Activated naive CD4-positive, alpha-beta T cell treated with anti-CD3 and anti-CD28 coated beads, Interleukin-2, amount 10 ng/mL, durations not matched to agents 7 days and 5 days (primary cell): ENCODE measurements at places on chromosomes 3 and 15.

DNA sequence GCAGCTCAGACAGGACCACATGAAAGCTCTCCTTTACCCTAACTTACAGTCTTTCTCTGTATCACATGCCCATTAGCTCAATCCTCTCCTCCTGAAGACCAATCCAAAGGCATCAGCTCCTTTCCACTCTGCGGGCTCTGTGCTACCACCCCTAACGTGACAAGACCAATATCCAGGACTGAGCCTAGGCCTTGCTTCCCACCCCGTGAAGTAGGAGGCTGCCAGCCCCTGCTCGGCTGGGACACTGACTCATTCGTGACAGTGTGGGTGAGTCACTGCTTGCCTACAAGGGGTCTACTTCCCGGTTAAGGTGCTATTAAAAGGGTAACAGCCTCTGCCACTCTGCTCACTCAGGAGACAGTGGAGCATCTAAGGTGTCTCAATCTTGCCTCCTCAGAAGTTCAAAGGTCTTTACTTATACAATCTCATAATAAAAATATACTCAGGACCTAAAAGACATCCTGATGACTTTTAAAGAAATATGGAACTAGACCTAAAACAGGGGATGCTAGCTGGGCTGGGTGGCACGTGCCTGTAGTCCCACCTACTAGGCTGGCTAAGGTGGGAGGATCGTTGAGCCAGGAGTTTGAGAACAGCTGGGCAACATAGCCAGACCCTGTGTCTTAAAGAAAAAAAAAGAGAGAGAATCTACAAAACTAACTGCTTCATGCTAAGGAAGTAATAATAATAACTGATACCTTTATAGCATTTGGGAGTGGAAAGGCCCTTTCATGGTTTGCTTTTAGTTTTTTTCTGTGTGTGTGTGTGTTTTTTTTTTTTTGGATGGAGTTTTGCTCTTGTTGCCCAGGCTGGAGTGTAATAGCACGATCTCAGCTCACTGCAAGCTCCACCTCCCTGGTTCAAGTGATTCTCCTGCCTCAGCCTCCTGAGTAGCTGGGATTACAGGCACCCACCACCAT is 55.0 kb downstream of the TMEM44 start:
- H3K4me1 ChIP-seq: no peaks in the 10 kb centered on the region
- no peaks in the 10 kb centered on the region for H3K36me3 ChIP-seq
- H3K27me3 ChIP-seq: peaks cover 25% of the 10 kb centered on the region
- H3K27ac ChIP-seq: no peak overlapping the region
- no peak for DNase-seq
- H3K4me3 ChIP-seq: no peak overlapping the region

DNA sequence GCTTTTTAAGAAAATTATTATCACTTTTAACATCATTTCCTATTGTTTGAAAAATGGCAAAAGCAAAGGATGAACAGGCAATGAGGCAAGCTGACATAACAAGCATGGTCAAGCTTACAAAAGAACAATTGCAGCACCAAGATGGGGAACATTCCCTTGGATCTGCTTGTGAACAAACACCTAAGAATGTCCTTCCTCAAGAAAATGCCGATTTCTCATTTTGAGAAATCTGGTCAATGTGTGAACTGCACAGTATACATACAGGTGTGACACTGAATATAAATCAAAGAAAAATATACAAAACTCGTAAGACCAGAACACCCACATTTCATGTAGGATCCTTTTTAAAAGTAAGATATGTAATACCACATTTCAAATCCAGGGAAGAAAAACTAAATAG is 58.9 kb downstream of the LRRFIP2 start:
- no peak overlapping the region for H3K27ac ChIP-seq
- no peak for DNase-seq
- peaks cover 1% of the 10 kb centered on the region for H3K36me3 ChIP-seq
- H3K27me3 ChIP-seq: no peaks in the 10 kb centered on the region

DNA sequence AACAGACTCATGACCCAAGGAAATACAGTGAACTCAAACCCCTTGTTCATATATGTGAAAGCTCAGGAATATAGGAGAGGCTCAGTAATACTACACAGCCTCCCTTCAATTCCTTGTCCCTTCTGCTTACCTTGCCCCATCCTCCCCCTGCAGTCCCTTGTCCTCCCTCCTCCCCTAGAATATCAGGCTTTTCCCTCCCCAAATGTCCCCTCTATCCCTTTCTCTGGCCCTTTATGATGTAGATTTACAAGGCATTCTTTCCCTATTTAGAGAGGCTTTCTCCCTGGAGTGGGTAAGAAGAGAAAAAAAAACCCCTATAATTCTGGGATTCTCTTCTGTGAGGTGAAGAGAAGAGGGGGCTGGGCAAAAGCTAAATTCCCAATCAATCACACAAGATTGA is 64.9 kb upstream of the KBTBD8 start:
- no peaks in the 10 kb centered on the region for H3K36me3 ChIP-seq
- no peak overlapping the region for H3K4me3 ChIP-seq
- DNase-seq: no peak
- H3K4me1 ChIP-seq: no peaks in the 10 kb centered on the region
- H3K27me3 ChIP-seq: peaks cover 1% of the 10 kb centered on the region

DNA sequence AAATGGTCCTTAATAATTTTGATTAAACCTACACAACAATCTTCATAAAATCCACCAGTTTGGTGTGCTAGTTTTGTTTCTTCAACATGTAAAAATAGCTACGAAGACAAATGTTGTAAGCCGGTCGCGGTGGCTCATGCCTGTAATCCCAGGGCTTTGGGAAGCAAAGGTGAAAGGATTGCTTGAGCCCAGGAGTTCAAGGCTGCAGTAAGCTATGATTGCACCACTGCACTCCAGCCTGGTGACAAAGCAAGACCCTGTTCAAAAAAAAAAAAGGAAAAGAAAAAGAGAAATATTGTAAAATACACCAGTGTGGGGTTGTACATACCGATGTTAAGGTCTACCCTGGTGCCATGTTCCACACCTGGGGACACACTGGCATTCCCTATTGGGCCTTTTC is 75.1 kb downstream of the LDHAL6B start:
- H3K4me1 ChIP-seq: peaks cover 15% of the 10 kb centered on the region
- H3K4me3 ChIP-seq: no peak overlapping the region
- peaks cover 40% of the 10 kb centered on the region for H3K27me3 ChIP-seq
- H3K27ac ChIP-seq: no peak overlapping the region

DNA sequence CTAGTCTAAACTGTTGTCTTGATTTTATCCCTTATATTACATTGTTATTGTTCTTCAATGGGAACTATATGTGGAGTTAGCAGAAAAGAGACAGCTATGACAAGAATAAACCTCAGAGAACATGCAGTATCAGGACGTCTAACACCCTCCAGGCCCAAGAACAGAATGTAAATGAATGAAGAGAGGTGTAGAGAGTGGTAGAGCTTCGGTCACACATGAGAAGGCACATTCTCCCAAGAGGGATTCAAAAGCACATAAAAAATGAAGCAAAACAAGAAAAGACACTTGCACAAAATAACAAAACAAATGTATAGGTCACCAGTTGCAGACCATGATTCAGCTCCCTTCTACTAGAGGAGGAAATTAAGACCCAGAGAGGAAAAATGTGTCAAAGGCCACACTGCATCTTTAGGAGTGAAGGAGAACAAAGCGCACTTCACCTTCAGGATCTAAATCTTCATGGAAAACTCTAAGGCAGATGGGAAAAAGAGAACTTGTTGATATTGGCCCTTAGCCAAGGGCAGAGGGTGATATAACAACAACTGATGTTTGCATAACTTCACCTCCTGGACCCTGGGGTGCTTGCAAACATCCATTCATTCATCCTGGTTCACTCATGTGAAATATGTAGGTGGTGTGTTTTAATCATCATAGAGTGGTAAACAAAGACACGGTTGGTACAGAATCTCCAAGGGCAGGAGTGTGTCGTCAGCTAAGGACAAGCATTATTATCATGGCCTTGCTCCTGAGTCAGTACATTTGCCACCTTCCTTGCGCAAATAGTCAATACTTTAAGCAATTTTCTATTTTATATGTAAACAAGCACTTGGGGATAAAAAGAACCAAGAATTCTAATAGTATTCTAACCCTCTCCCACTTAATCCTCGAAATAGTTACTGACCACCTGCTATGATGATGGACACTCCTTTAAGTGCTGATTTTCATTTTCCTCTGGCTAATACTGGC is 8.8 kb downstream of the NEK10 start:
- no peak overlapping the region for H3K27ac ChIP-seq
- H3K4me3 ChIP-seq: no peak overlapping the region
- peaks cover 34% of the 10 kb centered on the region for H3K4me1 ChIP-seq
- no peak for DNase-seq
- H3K27me3 ChIP-seq: peaks cover 6% of the 10 kb centered on the region
- H3K36me3 ChIP-seq: peaks cover 2% of the 10 kb centered on the region

DNA sequence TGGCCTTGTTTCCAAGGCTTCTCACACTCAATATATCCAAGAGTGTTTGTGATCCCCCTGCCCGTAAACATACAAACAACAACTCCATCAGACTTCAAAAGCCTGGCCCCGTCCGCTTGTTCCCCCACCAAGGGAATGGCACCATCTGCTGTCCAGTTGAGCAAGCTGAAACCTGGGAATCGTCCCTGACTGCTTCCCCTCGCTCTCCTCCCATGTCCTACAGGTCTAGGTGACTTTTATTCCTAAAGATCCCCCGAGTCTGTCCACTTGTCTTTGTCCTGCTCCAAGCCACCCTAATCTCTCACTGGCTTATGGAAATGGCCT is 27.9 kb upstream of the FAM174B start:
- no peak overlapping the region for H3K4me3 ChIP-seq
- no peak for DNase-seq
- peaks cover 17% of the 10 kb centered on the region for H3K27me3 ChIP-seq
- no peak overlapping the region for H3K27ac ChIP-seq

GRCh38 chr3:143443851-143444331 is 324.3 kb downstream of the CHST2 start:
- no peaks in the 10 kb centered on the region for H3K27me3 ChIP-seq
- peaks cover 4% of the 10 kb centered on the region for H3K36me3 ChIP-seq
- H3K4me1 ChIP-seq: peaks cover 24% of the 10 kb centered on the region
- H3K4me3 ChIP-seq: no peak overlapping the region
- peak overlapping the region; percentile 25 for H3K27ac ChIP-seq
- peak; percentile 37 for DNase-seq

DNA sequence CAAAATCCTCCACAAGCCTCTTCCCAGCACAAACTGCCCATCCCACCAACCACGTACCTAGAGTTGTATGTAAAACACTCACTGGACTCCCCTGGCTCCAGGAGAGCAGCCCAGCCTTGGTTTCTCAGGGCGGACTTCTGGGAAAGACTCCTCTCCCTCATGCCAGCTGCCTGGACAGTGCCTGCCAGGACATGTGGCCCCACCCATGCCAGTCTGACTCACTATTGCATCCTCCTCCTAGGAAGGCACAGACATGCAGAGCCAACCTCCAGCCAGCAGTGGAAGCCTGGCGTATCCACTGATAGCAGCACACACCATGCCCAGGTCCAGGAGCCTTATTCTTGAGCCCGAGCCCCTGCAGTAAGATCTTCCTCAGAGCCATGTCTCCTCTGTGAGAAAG is 8.6 kb downstream of the PKM start:
- H3K27ac ChIP-seq: peak overlapping the region; percentile 60
- no peak overlapping the region for H3K4me3 ChIP-seq
- peaks cover 80% of the 10 kb centered on the region for H3K36me3 ChIP-seq
- H3K4me1 ChIP-seq: peaks cover 65% of the 10 kb centered on the region

DNA sequence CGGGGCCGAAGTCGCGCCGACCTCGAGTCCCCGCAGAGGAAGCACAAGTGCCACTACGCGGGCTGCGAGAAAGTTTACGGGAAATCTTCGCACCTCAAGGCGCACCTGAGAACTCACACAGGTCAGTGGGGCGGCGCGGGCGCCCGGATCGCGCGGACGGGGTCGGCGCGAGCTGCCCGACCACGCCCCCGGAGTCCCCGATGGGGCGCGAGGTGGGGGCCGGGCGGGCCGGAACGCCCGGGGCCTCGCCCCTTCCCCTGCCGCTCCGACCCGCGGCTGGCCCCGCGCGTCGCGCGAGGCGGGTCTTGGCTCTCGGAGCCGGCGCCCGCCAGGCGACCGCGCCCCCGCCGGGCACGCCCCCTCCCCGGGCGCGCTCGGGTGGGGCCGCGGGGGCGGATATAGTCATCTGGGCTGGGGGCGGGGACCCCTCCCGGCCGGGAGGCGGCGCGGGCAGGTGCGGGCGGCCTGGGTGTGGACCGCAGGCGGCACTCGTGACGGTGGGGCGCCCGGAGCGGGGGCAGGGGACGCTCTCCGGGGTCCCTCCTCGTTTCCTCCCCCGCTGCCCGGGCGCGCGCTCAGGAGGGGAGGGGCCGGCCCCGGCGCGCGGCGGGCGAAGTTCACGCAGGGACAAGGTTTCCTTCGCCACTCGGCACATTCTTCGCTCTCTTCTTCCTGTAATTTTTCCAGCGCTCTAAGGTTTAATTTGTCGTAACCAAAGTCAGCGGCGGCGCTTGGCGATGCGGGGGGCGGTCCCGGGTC is 1.2 kb downstream of the KLF13 start:
- H3K36me3 ChIP-seq: peaks cover 54% of the 10 kb centered on the region
- peak overlapping the region; percentile 89 for H3K4me3 ChIP-seq
- H3K27ac ChIP-seq: peak overlapping the region; percentile 93
- peaks cover 64% of the 10 kb centered on the region for H3K4me1 ChIP-seq
- no peaks in the 10 kb centered on the region for H3K27me3 ChIP-seq

- H3K4me3 ChIP-seq: peak within 1 kb of the TSS; percentile 55
- no peak within 1 kb of the TSS for H3K27ac ChIP-seq
- peak; percentile 44 for DNase-seq
- peaks cover 5% of the 10 kb centered on the region for H3K4me1 ChIP-seq
Measured at GRCh38 chr3:42979044-42979972, at the start of gene GASK1A. Gene GASK1A (plus strand): TSS chr3:42979311. CDS start chr3:42979643, 332 bp downstream.

GRCh38 chr3:69240651-69241568 is 118.5 kb upstream of the LMOD3 start:
- H3K36me3 ChIP-seq: no peaks in the 10 kb centered on the region
- H3K4me1 ChIP-seq: peaks cover 12% of the 10 kb centered on the region
- H3K4me3 ChIP-seq: no peak overlapping the region
- no peak for DNase-seq
- no peaks in the 10 kb centered on the region for H3K27me3 ChIP-seq

DNA sequence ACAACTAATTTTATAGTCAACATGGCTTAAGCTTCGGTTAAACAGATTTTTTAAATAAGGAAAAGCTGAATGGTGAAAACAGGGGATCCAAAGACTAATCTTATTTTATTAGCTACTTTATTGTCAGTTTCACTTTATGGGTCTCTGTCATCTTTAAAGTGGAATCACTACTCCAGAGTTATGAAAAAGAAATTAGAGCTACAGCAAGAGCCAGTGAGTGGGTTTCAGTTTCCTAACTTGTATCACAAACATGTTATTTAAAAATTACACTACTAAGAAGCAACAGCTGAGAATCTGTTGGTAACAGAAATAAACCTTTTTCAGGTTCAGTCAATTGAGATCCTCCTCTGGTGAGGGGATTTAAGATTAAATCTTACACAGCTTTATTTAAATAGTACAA is 10.0 kb downstream of the PHC3 start:
- H3K4me1 ChIP-seq: peaks cover 50% of the 10 kb centered on the region
- peak overlapping the region; percentile 79 for H3K27ac ChIP-seq
- no peaks in the 10 kb centered on the region for H3K27me3 ChIP-seq
- H3K4me3 ChIP-seq: no peak overlapping the region
- DNase-seq: no peak

GRCh38 chr3:8489278-8489792 is 12.3 kb upstream of the LMCD1 start:
- H3K27me3 ChIP-seq: no peaks in the 10 kb centered on the region
- no peak for DNase-seq
- H3K4me3 ChIP-seq: no peak overlapping the region
- no peak overlapping the region for H3K27ac ChIP-seq
- H3K36me3 ChIP-seq: no peaks in the 10 kb centered on the region

GRCh38 chr3:172130717-172131050 is 91.3 kb downstream of the FNDC3B start:
- H3K4me3 ChIP-seq: no peak overlapping the region
- DNase-seq: no peak
- no peak overlapping the region for H3K27ac ChIP-seq
- H3K27me3 ChIP-seq: no peaks in the 10 kb centered on the region

- H3K36me3 ChIP-seq: no peaks in the 10 kb centered on the region
- no peak for DNase-seq
Measured at GRCh38 chr15:66016199-66016598, 146.9 kb downstream of the RAB11A start.
